ENCODE measurements at places on chromosomes 3 and 15.

DNA sequence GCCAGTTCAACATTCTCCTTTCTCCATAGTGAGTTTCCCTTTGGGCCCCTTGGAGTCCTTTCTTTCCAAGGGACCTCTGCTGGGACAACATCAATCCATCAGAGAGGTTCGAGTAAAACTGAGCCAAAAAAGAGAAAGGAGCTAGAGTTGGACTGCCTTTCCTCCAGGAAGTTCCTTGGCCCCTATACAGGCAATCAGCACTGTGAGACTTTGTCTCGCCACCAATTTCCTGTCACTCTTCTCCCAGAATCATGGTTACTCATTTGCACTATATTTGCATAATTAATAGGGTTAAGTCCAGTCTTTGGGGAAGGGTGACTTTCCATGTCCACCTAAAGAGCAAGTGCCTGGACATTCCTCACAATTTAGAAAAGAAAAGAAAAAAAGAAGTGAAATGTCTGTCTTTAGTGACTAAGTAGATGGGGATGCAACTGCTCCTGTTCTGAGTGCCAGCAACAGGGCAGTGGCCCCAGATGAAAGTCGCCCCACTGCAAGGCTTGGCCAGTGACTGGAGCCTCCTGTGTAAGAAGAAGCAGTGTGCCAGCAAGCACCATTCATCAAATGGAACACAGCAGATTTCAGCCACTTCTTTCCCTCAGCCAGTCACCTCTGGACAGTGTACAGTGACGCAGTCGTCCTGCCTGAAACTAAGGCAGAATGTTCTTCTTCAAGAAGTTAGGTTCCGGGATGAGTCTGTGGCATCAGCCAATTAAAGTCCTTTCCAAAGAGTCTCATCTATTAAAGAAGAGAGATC, 91.6 kb downstream of the FSIP1 start:
- DNase-seq: no peak

GRCh38 chr3:112767177-112767576, 79.5 kb downstream of the CD200R1L start:
- no peak for DNase-seq

- DNase-seq: no peak
Measured at GRCh38 chr15:74529921-74530320, 11.1 kb upstream of the ARID3B start.

DNA sequence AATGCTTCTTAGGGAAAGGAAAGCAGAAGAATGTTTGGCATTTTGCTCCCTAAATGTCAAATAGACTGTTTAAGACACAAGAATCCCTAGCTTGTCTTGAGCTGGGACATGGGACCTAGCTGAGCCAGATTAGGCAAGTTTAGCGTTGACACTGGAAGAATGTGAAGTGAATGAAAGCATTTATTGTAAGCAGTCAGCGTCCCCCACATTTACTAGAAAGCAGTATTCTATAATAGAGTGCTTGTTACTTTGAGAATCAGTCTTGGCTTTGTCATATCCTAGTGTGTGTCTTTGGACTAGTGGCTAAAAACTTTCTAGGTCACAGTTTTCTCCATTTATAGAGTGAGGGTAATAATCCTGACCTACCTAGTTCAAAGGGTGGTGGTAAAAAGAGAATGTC, 161.6 kb downstream of the ADAMTSL3 start:
- no peak for DNase-seq

DNA sequence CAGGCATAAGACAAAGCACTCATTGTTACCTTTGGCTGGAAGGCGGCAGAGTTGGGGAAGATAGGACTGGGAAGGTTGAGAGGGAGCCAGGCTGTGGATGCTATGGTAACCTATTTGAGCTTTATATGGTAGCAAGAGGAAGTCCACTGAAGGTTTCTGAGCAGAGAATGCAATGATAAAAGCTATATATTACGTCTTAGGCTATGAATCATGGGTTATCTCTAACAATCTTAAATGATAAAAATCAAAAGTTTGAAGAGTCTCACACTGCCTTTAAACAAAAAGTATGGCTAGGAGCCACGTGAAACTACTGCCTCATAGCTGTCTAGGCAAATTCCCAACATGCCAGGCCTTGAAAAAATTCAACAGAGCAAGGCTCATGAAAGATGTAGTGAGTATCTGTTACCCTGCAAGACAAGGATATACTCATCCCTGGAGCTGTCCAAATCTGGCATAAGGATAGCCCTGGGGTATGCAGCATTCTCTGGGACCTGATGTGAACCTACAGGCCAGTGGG, 4.1 kb downstream of the P3H2 start:
- DNase-seq: no peak

DNA sequence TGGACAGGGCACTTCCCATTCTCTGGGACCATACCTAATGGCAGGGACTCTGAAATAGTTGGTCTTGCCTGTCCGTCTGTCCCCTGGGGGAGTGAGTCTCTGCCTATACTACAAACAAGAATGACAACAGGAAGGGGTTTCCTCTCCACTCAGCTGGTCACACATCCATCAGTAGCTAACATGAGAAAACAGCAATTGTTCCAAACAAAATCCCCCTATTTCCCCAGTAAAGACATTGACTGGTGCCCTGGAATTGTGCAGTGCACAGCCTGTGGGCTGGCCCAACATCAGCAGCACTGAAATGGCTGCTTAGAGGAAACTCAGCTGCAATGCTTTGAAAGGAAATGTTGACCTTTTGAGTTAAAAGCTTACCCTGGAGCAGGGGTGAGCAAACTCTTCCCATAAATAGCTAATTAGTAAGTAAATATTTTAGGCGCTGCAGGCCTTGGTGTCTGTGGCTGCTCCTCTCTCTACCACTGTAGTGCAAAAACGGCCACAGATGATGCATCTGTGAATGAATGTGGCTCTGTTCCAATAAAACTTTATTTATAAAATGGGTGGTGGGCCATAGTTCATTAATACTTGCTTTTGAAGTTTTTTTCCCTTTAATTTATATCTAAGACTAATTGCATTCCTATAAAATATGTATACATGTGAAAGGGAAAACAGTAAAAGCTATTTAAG, 174.3 kb downstream of the KLF13 start:
- no peak for DNase-seq

DNA sequence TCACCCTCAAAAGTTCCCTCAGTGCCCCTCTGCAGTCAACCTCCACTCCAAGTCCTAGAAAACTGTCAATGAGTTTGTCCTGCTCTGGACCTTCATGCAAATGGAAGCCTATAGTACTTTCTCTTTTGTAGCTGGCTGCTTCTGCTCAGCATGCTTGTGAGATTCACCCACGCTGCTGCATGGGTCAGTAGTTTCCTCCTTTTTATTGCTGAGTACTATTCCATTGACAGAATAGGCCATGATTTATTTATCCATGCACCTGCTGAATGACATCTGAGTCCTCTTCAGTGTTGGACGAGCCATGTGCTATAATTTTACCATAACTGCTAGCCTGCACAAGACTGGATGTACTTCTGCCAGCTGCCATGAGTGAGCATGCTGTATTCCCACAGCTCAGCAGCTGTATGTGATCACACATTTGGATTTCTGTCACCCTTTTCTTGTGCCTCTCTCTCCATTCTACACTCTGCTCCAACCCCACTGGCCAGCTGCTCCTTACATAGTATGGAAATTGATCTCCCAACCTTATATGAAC, 26.3 kb downstream of the CDCP1 start:
- no peak for DNase-seq

DNA sequence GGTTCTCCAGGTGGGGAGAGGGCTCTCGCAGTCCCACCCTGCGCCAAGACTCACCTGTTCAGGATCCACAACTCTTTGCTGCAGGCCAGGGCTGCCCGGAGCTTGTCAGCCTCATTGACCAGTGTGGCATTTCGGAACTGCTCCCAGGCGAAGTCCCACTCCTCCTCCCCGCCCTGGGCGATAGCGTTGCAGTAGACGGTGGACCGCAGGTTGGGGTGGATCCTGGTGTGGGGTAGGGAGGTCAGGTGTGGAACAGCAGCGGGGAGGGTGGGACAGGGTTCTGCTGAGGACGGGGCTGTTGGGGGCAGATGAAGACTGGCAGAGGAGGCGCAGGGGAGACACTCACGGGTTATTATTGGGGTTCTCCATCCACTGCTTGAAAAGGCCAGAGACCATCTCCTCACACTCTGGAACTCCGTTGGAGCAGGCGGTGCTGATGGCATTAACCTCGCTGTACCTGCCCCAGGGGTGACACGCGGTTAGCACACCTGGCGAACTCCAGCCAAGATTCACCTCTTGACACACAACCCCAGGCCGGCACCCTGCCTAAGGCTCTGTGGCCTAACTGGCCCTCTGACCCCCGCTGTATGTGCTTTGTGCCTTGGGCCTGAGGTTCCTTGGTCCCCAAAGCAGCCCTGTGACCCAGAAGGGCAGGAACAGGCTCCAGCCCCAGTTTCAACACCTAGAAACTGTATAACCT, 16.1 kb downstream of the MESP2 start:
- no peak for DNase-seq

GRCh38 chr3:18806633-18807032, 341.7 kb upstream of the KCNH8 start:
- no peak for DNase-seq

DNA sequence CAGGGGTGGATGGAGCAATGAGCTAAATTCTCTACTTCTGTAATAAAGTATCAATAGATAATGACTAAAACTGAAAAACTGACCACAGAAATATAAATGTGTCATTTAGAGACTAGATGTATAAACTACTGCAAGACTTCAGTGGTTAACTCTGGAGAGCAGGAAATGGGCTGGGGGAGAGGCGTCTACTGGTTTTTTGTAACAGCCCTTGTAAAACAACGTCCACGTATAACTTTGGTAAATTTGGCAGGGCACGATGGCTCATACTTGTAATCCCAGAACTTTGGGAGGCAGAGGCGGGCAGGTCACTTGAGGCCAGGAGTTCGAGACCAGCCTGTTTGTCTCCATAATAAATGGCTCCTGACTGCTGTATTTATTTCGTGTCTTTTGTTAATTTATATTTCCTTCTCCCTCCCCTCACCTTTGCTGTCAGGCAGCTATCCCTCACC, 12.5 kb downstream of the RAB27A start:
- peak; percentile 70 for DNase-seq

GRCh38 chr3:190097617-190098016, 23.1 kb downstream of the P3H2 start:
- no peak for DNase-seq

- DNase-seq: no peak
Measured at GRCh38 chr15:56732886-56733135, 498 bp downstream of the ZNF280D start.

- no peak for DNase-seq
Measured at GRCh38 chr15:56942118-56942517, 23.7 kb downstream of the TCF12 start.

DNA sequence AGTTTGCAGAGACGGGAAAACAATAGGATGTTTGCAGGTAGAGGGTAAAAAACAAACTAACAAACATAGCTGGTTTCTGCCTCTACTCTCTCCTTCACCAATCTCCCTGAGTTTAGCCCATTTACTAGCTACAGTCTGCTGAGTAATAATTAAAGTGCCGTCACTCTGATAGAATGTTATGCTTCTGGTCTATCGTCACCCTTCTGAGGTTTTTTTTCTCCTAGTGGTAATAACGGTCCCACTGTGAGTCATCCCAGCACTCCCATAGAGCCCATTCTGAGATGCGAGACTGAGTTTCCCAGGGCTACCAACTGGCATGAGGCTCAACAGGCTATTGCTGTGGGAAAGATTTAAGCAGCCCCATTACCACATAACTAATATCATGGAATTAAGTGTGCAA, 56.4 kb downstream of the PLAAT1 start:
- no peak for DNase-seq

- no peak for DNase-seq
Measured at GRCh38 chr15:89419370-89419984, 76.9 kb downstream of the RHCG start.

Measured in CD4-positive, alpha-beta T cell treated with Interleukin-15 for 4 hours (primary cell).